ENCODE measurements at places on chromosomes 4 and X.

- no peak for DNase-seq
Measured at GRCh38 chr4:8258552-8259212, 10.9 kb upstream of the HTRA3 start.

DNA sequence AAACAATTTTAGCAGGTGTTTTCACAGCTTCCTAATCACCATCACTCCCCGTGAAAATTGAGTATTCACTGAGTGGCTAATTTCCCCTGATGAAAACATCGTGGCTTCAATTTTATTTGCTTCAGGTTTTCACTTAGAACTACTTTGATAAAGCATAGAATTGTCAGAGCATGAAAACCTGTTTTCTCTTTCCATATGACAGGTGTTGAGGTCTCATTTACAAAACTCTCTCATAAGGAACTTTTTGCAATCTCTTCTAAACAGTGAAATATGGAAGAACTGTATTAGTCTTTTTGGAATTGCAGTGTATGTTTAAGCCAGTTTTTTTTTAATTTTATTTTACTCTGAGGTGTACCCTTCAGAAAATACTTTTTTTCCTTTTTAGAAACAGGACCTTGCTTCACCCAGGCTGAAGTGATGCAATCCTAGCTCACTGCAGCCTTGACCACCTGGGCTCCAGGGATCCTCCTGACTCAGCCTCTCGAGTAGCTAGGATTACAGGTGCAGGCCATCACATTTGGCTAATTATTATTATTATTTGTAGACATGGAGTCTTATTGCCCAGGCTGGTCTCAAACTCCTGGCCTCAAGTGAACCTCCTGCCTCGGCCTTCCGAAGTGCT is 111.2 kb upstream of the RAPGEF2 start:
- DNase-seq, result no peak

DNA sequence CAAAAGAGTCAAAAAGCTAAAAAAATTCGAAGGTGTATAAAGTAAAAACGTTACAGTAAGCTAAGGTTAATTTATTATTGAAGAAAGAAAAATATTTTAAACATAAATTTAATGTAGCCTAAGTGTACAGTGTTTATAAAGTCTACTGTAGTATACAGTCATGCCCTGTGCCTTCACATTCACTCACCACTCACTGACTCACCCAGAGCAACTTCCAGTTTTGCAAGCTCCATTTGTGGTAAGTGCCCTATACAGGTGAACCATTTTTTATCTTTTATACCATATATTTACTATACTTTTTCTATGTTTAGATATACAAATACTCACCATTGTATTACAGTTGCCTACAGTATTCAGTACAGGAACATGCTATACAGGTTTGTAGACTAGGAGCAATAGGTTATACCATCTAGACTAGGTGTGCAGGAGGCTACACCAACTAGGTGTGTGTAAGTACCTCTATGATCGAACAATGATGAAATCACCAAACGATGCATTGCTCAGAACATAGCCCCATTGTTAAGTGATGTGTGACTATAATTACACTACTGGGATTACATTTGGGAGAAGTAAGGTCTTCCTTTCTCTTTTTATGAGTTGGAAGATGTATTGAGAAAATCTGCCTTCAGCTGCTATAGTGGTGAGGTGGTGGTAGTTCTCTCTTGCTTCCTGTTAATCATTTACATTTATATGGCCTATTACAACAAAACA is 27.2 kb downstream of the TMSB4X start:
- DNase-seq, result peak; percentile 44

DNA sequence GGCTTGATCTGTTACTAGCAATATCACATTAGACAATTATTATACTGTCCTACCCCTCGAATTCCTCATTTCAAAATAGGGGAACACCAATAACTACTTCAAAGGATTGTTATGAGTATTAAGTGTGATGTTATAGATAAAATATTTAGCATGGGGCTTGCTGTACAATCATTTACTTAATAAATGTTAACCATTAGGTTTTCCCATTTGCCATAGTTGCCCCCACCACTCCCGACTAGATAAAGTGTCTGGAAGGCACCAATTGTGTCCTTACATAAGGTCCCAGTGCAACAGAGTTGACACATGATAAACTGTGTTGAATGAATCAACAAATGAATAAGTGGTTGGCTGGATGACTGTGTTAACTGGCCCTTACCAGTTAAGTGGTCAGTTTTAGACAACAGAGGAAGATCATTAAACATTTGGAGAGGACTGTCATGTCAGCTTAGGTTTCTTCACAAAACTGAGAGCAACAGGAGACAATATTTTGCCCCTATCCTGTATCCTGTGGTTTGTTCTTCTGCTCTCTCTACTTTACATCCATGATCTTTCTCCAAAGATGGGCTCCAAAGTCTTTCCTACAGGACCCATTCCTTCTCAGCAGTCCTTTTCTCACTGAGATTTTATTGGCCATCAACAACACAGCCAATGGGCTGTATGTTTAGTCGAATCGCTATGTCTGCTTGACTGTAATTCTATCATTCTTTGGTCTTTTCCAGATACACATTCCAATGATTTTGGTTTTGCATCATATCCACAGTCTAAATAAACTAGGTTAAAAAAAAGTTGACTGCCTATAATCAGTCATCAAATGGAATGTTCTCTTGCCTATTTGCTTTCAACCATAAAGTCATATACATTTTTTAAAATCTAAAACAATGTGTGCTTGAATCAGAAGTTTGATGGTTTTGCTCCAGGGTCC is 74.4 kb downstream of the RNF150 start:
- DNase-seq, result peak; percentile 63

DNA sequence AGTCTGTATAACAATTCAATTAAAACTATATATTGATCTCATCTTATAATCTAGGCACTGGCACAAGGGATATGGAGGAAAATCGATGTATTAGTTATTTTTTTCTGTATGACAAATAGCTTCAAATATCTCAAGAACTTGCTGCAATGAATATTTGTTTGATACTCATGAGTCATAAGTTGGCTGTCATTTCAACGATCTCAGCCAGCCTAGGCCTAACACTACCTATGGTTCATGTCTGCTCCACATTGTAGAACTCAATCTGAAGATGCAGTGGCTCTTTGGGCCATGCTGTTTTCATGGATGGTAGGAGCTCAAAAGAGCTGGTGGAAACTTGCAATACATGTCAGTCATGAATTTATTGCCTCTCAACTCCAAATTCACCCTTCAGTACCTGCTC is 44.7 kb downstream of the MAGEB17 start:
- peak; percentile 43 for DNase-seq

DNA sequence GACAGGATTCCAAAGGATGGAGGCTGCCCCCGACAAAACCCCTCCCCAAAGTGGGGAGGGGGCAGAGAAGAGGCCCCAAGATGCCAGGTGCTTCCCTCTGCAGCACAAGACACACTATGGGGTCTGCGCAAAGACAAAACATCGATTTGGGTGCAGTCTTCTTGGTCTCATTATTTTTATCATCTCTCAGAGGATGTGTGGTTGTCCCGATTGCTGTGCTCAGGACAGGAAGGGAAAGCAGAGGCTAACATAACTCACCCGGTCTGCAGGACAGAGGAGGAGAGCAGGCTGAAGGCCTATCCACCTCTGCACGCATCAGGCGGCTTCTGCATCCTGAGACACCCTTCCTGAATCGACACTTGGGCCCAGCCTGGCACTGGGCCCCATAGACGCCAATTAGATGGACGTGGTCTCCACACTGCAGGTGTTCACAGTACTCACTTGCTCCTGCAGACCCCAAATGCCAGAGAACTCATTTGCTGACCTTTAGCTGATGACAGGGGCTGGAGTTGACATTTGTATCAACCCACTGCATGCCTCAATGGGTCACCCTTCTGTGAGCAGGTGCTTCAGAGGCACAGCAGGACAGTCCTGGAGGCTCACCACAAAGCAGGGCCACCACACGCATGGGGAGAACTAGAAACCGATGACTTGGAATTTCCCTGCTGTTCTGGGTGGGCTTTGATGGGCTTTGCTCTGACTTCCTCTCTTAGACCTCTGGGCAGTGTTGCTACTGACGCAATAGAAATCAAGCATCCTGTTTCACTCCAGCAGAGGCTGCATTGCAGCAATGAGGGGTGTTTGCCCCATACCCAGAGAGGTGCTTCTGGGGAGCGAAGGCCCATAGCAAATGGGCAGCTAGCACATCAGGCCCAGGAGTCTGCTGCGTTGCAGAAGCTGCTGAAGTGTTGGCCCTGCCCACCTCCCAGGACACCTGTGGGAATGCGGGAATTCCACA is 96.3 kb upstream of the ENPP6 start:
- DNase-seq, result no peak

GRCh38 chr4:139833151-139833910 is 167.7 kb downstream of the MGST2 start:
- no peak for DNase-seq

DNA sequence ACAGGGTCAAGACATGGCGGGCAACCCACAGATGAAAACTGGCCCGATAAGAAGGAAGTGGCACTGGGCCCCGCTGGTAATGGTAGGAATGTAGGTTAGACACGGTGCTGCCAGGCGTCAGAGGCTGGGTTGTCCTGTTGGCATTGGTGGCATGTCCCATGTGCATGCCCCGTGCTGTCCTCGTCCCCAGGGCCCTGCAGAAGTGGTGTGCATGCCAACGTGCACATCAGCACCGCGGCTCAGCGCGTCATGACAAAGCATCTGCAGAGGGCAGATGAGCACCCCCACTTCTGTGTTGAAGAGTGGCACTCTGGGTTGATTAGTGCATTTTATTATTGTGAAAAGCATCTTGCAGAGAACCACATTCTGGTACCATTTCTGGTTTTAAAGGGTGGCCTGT is 35.6 kb downstream of the NELFA start:
- DNase-seq, result no peak

DNA sequence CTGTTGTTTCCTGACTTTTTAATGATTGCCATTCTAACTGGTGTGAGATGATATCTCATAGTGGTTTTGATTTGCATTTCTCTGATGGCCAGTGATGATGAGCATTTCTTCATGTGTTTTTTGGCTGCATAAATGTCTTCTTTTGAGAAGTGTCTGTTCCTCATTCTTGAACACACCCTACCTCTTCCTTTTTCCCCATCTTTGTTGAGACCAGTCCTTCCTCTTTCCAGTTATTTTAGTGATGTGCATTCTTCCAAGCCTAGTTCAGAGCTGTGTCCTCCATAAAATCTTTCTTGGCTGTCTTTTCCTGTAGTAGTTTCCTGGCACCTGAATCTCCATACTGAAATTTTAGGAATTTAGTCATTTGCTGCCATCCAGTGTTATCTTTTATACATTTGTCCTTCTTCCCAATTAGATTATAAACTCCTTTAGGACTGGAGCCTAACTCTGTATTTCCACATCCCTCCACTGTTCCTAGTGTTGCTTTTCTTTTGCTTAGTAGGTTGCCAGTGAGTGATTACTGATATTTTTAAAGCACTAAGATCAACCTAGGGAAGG is 11.4 kb downstream of the FHIP1A start:
- no peak for DNase-seq

- no peak for DNase-seq
Measured at GRCh38 chrX:19647731-19648588, 132.7 kb upstream of the MAP3K15 start.

DNA sequence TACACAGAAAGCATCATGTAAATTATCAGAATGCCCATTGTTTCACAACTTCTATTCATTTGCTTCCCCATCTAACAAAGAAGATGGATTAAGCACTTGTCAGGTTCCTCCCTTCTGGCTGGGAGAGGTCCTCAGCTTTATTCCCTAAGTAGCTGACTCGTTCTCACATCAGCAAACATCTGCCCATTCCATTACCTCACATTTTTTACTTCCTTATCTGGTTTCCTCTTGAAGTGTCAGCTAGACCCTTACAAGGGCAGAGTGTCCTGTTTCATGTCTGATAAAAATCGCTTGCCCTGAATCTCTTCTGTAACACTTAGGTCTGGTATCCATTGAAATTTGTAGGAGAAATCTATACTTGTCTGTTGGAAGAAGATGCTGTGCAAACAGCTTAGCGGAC is 34.7 kb downstream of the TMPRSS11A start:
- no peak for DNase-seq

- no peak for DNase-seq
Measured at GRCh38 chr4:100130491-100130890, 59.8 kb downstream of the DDIT4L start.

- peak; percentile 26 for DNase-seq
Measured at GRCh38 chr4:19700992-19701391, 550.7 kb upstream of the SLIT2 start.

GRCh38 chrX:11640089-11640488 is 25.6 kb downstream of the ARHGAP6 start:
- DNase-seq, result no peak

GRCh38 chrX:9947131-9947794 is 19.9 kb upstream of the CLDN34 start:
- DNase-seq, result no peak

DNA sequence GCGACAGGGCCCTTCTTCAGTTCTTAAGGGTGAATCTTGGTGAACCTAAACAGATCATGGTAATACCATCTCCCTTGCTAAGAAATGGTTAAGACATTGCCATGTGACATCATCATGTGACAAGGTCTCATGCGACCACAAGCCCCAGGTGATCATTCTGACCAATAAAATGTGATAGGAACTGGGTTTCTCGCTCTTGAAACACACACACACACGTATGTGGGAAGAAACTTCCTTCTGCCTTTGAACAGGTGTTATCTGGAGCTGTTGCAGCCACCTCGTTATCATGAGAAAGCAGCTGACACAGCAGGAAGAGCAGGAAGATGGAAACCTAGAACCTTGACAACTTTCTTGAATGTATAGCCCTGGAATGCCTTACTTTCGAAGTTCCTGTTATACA is 10.2 kb downstream of the SOD3 start:
- DNase-seq, result no peak

DNA sequence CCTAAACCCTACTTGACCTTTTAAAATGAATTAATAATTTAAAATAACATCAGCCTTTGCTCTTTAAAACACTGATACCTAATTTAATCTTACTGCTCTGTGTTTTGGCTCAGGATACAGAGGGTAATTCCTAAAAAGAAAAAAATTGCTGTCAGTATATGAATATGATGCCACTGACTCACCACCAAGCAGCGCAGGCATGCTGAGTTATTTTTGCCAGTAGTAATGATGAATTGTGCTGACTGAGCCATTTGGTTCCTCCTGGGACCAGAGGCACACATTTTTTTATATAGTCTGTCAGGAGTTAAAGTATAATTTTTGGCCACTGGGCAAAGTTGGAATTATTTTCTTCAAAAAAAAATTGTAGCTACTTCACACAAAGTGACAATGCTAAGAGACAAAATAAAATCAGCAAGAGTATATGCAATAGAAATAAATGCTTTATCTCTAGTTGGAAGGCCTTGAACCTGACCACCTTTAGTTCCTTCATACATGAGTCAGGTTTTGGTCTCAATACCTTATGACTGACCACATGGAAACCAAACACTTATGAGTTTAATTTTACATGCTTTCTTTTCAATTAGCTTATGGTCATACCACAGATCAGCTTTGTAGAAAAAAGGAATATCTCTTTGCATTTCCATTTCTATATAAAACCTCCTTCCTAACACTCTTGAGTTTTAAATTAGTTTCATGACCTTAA is 115.1 kb downstream of the PPP3CA start:
- DNase-seq, result peak; percentile 80

GRCh38 chrX:9164533-9165426 is 130.9 kb upstream of the FAM9B start:
- DNase-seq, result peak; percentile 22

GRCh38 chr4:168521721-168522120 is 24.9 kb downstream of the PALLD start:
- no peak for DNase-seq

Data from foreskin fibroblast (primary cell).